ENCODE measurements at places on chromosomes 12 and 14.

DNA sequence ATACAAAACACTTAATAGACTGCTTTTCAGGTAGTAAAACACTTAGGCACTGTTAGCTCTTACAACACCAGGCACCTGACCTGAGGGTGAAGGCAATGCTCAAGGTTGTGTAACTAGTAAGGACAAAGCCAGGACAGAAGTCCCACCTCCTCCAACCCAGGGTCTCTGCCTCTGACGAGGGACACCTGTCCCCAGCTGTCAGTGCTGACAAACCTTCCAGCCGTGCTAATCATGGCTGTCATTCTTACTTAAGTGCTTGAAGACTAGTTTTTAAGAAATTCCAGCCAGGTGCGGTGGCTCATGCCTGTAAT, 62.5 kb upstream of the MAX start:
- DNase-seq, result no peak

GRCh38 chr14:93915800-93916199, 11.3 kb upstream of the FAM181A start:
- DNase-seq, result no peak

GRCh38 chr14:31440280-31440679, 17.0 kb downstream of the DTD2 start:
- no peak for DNase-seq

- no peak for DNase-seq
These were observed 15.3 kb downstream of the PPP1R13B start for GRCh38 chr14:103832046-103832445.

- no peak for DNase-seq
These were observed 405.7 kb downstream of the ZFP36L1 start for GRCh38 chr14:68386950-68387779.

- peak; percentile 49 for DNase-seq
These were observed 113.4 kb downstream of the CRADD start for GRCh38 chr12:93790472-93791152.

DNA sequence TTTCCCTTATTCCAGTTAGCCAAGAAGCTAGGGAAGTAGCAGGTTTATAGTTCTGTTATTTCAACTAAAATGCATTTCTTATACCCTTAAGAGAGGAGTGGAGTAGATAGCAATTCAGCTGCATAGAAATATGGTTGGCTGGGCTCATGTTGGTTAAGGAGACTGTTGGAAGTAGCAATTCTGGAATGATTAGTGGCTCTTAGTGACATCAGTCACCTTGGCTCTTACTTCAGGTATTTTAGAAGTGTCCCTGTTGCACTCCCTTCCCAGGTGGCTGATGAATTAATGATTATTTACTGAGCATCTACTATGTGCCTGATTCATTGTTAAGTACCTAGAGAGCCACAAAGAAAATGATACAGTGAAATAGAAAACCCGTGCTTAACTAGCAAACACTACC, 128.1 kb downstream of the MGST1 start:
- DNase-seq, result no peak

DNA sequence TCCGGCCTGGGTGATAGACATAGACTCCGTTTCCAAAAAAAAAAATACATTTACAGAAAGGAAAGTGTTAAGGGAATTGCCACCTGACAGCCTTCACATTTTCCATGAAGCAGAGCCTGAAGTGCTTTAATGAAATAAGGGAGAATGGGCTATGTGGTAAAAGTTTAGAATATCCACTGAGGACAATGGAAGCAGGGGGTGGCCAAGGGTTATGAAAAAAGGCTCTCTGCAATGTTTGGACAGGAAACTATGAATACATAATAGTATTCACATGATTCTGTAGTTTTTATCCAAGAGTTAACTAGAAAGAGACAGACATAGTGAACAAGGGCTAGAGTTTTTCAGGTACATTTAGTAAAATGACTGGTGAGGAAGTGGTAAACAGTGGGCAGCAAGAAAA, 75.3 kb downstream of the COCH start:
- no peak for DNase-seq

- peak; percentile 4 for DNase-seq
These were observed 55.2 kb downstream of the GALNT4 start for GRCh38 chr12:89469361-89469760.

DNA sequence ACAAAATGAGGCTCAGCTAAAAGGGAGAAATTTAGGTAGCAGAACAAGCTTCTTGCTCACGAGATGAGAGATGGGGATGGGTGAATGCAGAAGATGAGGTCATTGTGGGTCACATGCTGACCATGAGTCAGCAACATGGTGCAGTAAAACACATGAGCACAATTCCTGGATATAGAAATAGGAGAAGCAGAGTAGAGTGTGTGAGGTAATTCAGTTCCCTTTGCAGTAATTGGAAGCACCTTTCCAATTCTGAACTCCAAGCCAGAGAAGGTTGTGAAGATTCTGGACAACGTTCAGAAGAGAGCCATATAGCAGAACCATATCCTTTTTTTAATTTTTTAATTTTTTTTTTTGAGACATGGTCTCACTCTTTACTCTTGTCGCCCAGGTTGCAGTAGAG, 62.0 kb upstream of the LMNTD1 start:
- DNase-seq, result no peak

- no peak for DNase-seq
These were observed 43.6 kb downstream of the FGD6 start for GRCh38 chr12:95173392-95174251.

DNA sequence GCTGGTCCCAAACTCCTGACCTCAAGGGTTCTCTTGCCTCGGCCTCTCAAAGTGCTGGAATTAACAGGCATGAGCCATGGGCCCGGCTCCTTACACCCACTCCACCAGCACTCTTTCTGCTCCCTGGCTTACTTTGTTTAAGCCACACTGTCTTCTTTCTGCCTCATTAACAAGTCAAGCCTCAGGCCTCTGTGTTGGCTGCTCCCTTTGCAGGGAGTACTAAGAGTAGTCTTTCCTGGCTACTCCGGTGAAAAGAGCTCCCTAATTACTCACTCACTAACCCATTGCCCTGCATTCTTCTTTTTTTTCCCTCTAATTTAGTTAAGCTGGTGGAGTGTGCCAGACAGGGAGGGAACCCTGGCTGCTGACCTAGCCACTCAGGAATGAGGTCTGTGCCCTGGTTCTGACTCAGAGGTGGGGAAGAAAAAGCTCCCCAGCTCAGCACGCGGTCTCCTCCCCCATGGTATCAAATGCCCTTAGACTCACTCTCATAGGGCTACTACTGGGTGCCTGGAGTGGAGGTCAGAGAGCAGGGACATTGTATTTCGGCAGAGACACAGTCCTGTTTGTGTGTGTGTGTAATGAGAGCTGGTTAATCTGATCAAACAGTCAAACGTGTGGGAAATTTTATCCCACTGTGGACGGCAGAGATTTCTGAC, 19.8 kb downstream of the GALNT6 start:
- DNase-seq, result no peak

GRCh38 chr12:15801770-15802744, 12.9 kb upstream of the EPS8 start:
- DNase-seq, result no peak

DNA sequence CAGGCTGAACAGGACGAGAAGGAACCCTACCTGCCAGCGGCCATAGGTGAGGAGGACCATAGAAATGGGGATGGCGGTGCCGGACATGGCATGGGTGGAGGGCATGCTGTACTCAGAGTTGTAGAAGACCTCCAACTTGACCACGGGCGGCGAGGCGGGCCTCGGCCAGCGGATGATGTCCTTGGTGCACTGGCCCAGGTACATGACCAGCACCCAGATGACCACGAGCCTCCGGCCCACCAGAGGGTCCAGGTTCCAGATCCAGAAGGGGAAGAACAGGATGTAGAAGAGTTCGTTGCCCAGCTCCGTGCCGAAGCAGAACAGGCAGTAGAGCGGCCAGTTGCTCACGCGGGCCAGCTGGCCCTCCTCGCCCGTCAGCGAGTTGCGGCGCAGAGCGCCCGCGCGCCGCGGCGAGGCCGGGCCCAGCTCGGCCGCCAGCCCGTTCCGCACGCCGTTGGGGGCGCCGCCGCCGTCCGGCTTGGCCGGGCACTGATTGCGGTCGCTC, 582 bp downstream of the SGPP1 start:
- DNase-seq, result no peak

GRCh38 chr14:73771848-73772638, 57.9 kb upstream of the PNMA1 start:
- peak; percentile 49 for DNase-seq

- no peak for DNase-seq
These were observed 775.1 kb downstream of the FLRT2 start for GRCh38 chr14:86305058-86305457.

DNA sequence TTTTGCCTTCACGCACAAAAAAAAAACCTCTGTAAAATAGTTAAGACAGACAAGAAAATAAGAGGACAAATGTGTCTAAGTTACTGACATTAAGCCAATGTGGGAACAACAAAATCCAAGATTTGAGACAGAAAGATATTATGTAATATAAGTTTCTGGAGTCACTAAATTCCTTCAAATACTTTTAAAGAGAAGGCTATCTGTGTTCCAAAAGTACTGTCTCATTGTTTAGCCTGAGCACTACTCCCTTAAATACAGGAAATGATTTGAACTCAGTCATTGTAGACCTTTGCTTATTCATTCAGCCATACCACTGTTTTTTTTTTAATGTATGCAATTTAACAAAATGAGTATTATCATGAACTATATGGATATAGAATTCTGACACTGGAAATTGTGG, 82.7 kb upstream of the KITLG start:
- DNase-seq, result no peak

- DNase-seq, result peak; percentile 5
These were observed 342.7 kb downstream of the CACNA1C start for GRCh38 chr12:2395354-2395977.

GRCh38 chr12:21384261-21384660, 11.6 kb downstream of the IAPP start:
- no peak for DNase-seq

GRCh38 chr14:91368776-91369416, 48.7 kb downstream of the CCDC88C start:
- no peak for DNase-seq

DNA sequence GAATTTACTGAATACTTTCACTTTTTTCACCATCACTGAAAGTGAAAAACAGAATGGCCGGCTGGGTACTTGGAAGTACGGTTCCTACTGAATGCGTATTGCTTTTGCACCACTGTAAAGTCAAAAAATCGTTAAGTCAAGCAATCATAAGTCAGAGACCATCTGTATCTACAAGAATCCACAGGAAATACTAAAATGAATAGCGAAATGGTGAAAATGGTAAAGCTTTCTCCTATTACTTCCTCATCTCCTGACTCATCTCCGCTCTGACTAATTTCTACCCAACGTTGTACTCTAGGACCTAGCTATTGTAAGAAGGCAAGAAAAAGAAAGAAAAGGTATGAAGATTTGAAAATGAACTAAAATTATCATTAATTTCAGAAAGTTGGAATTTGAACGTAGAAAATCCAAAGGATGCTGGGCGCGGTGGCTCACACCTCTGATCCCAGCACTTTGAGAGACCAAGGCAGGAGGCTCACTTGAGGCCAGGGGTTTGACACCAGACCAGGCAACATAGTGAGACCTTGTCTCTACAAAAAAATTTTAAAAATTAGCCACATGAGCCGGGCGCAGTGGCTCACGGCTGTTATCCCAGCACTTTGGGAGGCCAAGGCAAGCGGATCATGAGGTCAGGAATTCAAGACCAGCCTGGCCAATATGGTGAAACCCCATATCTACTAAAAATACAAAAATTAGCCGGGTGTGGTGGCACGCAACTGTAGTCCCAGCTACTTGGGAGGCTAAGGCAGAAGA, 5.3 kb upstream of the CDCA4 start:
- DNase-seq, result no peak

DNA sequence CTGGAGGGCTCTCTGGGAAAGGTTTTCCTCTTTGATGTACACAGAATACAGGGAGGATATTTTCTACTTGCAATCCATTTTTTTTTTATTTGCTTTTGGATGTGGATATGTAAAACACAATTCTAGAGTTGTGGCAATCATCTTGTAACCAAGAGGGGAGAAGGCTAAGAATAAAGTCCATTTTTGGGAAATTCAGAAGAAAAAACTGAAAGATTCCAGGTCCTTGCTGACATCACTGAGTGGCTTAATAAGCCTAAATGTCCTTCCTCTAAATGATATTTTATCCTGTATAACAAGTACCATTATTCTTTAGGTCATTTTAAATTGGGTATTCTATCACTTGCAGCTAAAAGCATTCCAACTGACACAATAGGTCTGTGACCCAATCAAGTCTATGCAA, 64.0 kb downstream of the PPP1R12A start:
- DNase-seq, result no peak

DNA sequence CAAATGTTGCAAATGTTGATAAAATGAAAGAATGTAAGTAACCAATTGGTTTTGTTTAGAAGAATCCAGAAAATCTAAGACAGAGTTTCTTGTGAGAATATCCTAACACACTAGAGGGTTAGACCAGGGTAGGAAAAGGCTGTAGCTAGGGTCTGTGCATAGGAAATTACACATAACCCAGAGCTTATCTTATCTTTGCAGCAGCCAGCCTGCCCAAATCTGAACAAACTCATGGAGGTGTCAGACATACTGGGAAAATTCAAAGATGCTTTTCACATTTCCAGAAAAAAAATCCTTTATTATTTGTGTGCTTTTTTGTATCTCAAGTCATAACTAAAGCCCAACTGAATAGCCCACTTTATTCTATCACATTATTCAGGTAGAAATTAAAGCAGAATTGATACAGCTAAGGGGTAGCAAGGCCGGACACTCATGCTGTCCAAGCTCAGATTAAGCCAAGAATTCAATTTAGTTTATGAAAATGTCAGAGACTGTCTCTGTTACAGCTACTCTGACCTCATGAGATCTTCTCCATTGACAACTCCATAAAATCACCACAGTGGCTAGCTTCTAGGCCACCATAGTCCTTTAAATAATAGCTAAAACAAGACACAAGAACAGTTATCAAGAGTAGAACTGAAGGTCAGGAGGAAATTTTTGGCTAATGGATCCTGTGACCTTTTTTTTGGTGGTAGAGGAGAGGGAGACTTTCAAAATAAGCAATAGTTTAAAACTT, 169.6 kb upstream of the RASSF8 start:
- no peak for DNase-seq

- peak; percentile 61 for DNase-seq
These were observed 115.9 kb upstream of the TMPO start for GRCh38 chr12:98399532-98399931.

GRCh38 chr12:58918469-58918844, 1.8 kb downstream of the LRIG3 start:
- DNase-seq, result no peak
